GM03348 (cell line): ENCODE measurements at places on chromosomes 11 and 22.
A peak's percentile ranks its signal among the peaks of the same experiment; 100 is the strongest.

DNA sequence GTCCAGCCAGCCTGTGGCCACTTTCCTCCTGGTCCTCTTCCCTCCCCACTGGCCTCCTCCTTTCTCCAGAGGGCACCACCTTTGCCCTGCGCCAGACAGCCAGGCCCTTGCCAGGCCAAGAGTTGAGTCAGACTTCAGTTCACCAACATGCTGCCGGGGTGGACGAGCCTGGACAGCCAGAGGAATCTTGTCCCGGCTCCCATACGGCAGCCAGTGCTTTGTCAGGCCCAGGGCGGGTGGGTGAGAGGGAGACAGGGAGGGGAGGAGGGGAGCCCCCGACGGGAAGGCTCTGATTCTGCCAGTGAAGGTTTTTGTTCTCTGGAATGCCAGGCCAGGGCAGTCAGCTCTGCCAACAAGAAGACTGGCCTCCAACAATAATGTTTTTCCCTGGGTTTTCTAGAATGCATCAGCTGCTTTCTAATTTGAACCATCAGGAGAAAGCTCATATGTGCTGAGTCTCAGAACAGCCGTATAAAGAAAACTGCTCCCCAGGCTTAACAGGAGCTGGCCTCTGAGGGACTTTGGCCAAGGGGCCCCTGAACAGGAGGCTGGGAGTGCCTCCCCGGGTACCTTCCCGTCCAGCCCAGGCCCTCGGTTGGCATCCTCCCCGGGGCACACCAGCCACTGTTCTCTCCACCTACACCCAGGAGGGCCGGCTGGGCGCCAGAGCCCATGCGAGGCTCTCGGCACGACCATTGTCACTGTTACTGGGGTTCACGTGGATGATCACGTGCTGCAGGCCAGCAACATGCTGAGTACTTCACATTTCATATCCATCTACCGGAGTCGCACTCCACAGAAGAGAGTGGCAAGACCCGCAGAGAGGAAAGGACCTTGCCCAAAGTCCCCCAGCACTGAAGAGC is 28.6 kb downstream of the LIF start:
- DNase-seq = peak; percentile 58

DNA sequence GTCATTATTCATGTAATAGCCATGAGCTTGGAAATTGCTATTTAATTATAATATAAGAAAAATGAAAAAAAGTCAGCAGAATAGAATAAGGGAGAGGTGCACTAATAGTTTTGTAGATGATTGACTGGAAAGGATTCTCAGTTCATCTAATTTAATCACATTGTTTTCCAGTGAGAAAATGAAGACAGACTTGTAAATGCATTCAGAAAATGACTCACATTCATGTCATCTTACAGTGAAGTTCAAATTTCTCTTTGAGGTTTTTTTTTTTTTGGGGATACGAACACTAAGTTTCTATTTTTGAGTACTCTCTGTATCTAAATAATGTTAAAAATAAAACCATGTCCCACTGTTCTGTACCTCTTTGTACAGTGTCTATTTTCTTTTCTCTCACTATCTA is 18.5 kb upstream of the OR4A16 start:
- no peak for DNase-seq

DNA sequence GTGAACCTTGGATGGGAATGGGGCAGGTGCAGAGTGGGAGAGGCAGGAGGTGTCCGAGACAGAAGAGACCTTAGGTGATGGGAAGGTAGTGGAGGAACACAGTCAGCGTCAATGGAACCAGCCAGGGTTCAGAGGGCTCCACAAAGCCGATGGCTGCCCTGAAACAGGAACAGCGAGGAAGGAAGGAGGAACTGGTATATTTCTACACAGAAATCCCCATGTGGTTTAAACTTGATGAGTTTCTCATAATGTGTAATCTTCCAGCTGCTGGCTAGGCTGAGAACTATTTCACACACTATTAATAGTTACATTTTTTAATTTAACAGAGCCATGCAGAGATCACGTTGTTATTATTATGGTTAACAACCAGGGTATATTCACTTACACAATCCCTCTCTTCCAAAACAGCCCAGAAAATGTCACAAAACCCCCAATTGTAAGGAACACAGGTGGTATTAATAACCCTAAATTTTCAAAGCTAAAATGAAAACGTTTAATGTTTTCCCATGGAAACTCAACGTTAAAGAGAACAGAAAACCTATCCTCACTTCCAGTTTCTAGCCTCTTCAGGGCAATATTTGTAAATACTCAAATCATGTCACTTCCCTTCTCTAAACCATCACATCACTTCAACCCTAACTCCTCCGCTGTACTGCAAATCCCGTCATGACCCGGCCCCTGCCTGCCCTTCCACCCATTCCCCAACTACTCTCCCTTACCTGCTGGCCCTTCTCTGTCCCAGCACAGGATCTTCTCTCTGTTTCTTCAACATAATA is 74.5 kb upstream of the ARFGAP3 start:
- DNase-seq = peak; percentile 64

- no peak for DNase-seq
Measured at GRCh38 chr22:47565607-47566006, 803.2 kb downstream of the TBC1D22A start.

GRCh38 chr11:71991494-71991893 is 7.2 kb upstream of the IL18BP start:
- DNase-seq = no peak

DNA sequence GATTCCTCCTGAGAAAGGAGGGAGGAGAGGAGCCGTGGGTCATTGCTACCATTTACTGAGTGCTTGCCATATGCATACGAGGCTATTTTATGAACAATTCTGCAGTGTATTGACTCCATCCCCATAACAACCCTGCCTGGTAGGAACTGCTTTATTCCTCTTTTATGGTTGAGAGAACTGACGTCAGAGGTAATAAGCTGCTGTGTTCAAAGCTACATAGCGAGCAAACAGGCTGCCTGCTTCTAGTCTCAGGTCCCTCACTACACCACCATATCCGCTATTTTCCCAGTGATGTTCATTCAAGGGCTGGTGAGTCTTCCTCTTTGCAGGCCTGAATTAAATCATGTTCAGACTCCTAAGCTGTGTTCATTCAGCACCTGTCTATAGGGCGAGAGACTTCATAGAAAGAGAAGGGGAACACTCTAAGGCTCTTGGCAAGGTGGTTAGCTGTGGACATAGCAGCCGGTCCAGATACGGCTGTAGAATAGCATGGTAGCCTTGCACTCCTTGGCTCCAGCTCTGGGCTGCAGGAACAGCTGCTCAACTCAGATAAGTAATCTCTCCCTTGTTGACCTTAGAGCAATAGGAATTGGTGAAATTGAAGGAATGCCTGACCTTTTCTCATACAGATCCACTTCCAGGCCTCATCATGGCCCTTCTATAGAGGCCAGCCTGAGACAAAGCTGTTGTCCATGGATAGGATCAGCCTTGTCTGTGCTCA is 82.6 kb downstream of the MICAL2 start:
- DNase-seq = no peak

DNA sequence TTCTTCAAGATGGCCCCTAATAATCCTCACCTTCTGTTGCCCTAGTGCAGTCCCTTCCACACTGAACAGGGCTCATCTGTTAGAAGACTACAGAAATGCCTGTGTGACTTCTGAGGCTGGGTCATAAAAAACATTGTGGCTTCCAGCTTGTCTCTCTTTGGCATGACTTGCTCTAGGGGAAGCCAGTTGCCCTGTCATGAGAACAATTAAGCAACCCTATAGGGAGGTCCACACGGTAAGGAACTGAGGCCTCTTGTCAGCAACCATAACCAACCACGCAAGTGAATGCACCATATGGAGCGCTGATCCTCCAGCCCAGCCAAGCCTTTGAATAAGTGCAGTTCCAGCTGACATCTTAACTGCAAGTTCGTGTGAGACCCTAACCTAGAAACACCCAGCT is 2.6 kb downstream of the LIPT2 start:
- DNase-seq = no peak

DNA sequence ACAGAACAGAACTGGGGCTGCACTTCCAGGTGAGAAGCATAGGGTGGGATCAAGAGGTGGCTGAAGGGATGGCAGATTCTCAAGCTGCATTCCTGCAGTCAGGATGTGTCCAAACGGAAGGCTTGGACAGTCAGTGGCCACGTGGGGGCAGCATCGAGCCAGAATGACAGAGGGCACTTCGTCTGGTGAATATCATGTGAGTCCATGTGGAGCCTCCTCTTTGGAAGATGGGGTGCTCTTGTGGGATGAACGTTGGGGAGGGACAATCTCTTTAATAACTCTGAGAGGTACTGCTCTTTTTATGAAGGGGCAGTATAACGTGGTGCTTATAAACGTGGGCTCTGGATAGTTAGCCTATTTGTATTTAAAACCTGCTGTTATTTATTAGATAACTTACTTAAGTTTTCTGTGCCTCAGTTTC is 154.9 kb upstream of the NAV2 start:
- DNase-seq = peak; percentile 87

DNA sequence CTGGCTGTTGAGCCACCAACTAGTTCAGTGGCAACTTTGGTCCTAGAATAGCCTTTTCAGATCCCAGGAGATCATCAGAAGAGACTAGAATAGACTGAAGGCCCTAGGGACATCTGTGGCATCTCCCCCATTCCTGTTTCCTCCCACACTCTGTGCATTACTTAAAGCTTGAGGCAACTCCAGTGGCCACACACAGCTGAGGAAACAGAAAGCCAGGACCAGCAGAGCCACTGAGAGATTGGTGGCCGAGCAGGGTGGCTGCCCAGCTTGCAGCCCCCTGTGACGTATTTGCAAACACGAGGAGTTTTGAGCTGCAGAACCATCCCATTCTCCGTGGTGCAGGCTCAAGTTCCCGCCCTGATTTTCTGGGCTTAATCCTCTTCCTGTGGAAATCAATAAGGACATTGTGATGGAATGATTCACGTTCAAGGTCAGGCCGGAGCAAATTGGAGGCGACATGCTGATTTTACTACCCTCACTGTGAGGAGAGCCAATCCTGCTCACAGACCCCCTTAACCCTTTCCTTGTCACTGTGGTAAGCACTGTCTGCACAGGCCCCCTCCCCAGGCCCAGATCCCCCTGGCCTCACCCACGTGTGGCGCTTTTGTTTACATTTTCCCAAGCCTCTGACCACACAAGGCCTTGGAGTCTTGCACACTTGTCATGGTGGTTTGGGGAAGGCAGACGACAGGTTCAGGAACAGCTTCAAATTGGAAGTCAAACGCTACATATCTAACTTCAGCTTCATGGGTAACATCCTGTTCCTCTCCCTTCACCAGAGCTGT is 69.1 kb upstream of the MYOD1 start:
- no peak for DNase-seq

DNA sequence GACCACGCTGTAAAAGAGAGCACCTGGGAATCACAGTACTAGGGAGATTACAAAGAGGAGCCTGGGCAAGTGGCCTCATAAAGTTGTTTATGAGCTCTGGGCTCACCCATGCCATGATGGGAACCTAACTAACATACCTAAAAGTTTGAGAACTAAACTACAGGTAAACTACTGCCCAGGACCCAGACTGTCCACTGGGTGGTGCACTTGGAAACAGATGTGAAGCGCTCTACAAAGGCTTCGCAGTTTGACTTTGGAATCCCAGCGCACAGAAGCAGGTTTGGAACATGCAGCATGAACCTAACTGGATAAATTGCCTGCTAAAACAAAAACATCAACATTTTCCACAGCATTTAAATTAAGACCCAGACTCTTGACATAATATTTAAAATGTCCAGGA is 418.6 kb downstream of the FAM181B start:
- no peak for DNase-seq

DNA sequence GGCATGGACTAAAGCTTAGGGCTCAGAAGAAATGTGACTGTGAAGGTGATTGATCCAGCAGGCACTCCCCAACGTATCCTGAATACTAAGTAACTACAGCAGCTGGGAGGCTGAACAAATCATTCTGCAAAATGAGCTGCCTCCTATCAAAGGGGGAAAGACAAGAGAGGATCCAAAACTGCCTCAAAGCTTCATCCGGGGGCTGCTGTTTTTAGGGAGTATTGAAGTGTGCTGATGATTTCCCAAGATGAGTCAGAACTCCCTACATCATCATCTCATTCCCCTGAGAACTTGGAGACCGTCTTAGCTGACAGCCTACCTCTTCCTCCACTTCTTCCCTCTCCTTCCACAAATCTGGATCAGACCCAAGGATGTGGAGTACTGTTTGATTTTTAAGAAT is 108.4 kb upstream of the GRAMD1B start:
- DNase-seq = peak; percentile 33

DNA sequence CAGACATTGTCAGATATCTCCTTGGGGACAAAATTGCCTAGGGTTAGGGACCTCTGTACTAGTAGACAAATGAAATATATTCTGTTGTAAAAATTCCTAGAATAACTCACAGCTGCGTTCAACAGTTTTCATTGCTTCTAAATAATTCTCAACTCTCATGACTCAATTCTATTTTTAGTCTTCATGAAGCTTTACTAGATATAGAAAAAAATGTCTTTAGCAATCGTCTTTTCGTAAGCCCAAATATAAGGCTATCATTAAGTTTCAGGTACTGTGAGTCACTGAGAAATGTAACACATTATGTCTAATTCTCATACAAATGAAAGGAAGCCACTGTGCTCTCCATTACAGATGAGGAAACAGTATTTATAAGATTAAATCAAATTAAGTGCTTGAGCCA is 6.4 kb downstream of the MMP12 start:
- DNase-seq = peak; percentile 46

DNA sequence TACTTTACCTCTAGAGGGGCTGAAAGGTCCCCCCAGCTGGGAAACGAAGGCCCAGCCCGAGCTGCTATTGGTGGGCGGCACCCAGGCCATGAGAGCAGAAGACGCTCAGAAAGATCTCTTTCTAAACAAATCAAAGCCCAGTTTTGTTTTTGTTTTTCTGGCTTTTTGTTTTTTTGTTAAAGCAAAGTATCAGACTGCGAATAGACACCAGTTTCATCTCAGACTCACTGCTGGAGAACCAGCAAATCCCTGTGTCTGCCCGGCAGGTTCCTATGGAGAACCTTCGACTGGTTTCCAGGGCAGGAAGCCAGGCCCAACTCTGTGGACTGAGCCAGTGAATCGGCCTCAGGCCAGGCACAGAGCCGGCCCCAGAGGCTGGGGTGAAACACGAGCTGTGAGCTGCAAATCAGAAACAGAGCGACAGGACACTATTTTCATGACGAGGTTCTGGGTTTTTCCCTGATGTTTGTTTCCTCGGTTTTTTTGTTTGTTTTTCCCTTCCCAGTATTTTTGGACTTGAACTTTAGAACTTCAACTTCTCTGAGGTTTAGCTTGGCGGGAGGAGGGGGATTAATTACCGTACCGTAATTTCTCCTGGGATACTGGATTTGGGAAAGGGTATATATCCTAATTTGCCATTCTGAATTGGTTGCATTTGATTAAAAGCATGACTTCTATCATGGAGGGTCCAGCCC is 16.0 kb upstream of the B4GALNT4 start:
- DNase-seq = peak; percentile 89

DNA sequence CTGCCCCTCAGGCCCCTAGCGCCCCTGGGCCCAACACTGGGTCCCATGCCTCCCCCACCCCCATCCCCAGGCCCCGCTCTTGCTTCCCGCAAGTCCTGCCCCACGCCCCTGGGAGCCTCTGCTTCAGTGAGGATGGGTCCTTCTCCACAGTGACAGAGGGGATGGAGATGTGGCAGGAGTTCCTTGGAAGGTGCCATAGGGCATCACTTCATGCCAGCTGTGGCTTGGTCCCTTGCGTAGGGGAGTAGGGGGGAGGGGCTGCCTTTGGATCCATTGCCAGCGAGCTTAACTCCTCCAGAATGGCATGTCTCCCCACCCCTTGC is 9.5 kb upstream of the TBC1D22A start:
- no peak for DNase-seq

- DNase-seq = no peak
Measured at GRCh38 chr11:75780888-75781287, 12.3 kb downstream of the DGAT2 start.
